NCI-H1092 treated with DMSO at 0.1 percent for 48 hours (cell line): ENCODE measurements at places on chromosomes 4 and X.

GRCh38 chr4:79621061-79621460 is 213.0 kb upstream of the GK2 start:
- DNase-seq = no peak

GRCh38 chr4:61462451-61463326 is 262.6 kb downstream of the ADGRL3 start:
- no peak for DNase-seq

- no peak for DNase-seq
Observed at GRCh38 chr4:122224348-122224747, 72.2 kb downstream of the BLTP1 start.

GRCh38 chrX:102669526-102669925 is 18.2 kb downstream of the GPRASP1 start:
- DNase-seq = no peak

GRCh38 chr4:7094916-7095315 is 27.1 kb upstream of the GRPEL1 start:
- DNase-seq = no peak

- DNase-seq = no peak
Observed at GRCh38 chr4:169410839-169411770, 140.3 kb upstream of the SH3RF1 start.

GRCh38 chrX:103780336-103781061 is 3.9 kb downstream of the PLP1 start:
- DNase-seq = no peak

DNA sequence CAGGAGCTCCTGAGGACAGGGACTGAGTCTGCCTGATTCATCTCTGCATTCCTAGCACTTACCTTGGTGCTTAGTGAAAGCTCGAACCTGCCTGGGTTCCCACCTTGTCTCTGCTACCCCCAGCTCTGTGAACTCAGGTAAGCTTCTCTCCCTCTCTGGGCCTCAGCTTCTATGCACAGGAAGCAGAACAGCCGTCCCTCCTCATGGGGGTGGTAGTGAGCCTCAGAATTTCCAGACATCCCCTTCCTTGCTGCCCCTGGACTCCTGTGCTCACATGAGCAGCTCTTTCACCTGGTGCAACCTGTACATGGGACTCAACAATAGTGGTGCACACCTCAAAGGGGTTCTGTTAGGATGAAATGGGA is 50.8 kb downstream of the HTRA3 start:
- DNase-seq = no peak

GRCh38 chrX:45709381-45709780 is 508.7 kb upstream of the DIPK2B start:
- no peak for DNase-seq

- no peak for DNase-seq
Observed at GRCh38 chrX:136154998-136155397, 7.7 kb downstream of the FHL1 start.

DNA sequence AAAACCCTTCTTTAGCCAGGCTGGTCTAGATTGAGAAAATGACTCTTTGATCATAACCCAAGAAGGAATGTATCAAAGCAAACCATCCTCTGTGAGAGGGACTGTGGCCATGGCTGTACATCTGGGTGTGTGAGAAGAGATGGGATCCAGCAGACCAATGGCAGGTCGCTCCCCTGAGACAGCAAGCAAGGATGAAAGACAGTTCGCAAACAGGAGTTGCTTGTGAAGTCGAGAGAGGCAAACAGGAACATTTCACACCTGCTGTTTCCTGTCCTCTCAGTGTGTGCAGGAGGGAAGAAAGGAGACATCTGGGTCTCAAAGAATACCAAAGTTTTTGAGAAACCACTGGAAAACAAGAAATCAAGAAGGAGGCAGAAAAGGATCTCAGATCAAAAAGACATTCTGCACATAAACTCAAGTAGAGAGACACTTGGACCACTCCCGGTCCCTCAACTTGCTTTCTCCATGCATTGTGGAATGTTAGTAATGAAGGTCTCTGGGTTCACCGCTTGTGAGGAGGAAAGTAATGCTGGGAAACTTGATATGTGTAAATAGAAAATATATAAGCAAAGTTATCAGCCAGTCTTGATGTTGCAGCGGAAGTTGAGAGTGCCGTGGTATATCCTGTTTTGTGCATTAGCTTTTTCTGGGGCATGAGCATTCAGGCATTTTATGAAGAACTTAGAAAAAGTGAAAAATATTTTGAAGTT is 327.5 kb downstream of the BMPR1B start:
- no peak for DNase-seq

DNA sequence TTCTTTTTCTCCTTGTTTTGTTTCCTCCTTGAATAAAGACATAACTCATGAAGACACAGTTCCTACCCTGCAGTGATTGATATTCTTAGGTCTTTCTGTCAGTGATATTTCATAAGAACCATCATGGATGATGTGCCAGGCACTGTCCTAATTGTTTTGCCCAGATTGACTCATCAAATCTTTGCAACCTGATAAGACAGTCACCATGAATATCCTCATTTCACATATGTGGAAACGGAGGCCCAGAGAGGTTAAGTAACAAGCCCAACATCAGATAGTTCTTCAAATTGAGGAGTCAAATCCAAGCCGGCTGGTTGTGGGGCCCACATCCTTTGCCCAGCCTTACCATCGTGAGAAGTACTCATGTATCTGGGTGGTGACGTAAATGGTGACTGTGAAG is 69.9 kb downstream of the SEL1L3 start:
- DNase-seq = no peak

DNA sequence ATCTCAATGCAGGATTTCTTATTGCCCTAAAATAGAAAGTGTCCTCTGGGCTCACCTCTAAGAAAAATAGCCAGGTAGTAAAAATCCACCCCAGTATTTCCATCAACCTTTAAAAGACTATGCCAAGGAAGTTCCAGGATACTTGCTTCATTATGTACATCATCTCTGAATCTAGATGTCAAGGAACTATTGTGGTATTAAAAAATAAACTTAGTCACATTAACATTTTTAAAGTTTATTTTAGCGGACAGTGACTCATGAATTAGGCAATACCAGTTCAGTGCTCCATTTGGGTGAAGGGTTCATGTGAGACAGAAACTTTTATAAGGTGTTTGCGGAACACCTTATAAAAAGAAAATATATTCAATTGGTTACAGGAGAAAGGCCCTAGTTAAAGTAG is 209.2 kb downstream of the ADAM29 start:
- no peak for DNase-seq

DNA sequence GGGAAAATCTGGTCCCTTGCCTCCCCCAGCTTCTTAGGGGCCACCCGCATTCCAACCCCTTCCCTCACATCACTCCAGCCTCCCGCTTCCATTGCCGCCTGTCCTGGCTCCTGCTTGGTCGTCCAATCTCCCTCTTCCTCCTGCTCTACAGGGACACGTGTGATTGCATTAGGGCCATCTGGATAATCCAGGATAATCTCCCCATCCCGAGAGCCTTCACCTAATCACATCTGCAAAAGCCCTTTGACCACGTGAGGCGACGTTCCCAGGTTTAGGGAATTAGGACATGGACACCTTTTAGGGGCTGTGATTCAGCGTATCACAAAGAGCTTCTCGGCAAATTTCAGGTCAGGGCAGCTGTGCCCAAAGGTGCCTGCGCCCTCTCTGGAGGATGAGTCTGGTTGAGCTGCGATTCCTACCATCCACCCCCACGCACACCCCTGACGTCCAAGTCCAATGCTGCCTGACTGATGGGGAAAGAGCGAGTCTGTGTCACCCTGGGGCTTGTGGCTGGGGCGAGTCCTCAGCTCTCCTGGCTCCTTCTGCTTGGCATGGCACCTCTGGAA is 104.6 kb downstream of the PSAPL1 start:
- DNase-seq = no peak

GRCh38 chr4:38008571-38009021 is 48.4 kb downstream of the PTTG2 start:
- peak; percentile 9 for DNase-seq

DNA sequence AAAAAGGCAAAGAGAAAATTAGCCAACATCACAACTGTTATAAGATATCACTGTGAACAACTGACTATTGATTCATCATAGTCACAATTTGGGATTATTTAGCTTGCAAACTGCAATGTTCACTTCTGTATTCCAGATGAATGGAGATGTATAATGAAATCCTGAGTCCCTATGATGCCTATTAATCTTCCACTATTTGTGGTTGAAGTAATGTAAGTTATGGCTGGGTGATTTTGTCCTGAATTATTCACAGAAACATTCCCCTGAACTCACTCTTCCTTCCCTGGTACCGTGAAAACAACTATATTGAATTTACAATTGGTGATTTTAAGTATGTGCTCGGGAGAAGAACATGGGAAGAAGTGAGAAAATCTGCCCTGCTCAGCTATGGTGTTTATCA is 50.8 kb upstream of the NPFFR2 start:
- DNase-seq = no peak

GRCh38 chr4:99165978-99166377 is 21.9 kb upstream of the ADH4 start:
- no peak for DNase-seq

DNA sequence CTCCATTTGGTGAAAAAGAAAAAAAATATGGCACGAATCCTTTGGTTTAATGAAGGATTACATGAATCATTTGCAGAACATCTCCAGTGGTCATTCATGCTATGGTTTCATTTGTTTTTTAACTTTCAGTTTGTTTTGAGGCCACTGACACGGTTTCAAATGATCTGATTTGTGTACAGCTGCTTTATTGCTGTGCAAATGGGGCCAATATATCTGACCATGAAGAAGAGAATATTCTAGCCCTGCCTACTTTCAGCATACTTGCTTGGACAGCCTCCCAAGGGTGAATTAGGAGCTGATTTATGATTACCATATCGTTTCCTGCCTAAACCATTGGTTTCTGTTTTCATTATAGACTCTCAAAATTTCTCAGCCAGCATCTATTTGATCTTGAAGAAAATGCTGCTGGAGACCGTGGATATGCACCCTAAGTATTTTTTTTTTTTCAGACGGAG is 30.7 kb downstream of the SPARCL1 start:
- no peak for DNase-seq

DNA sequence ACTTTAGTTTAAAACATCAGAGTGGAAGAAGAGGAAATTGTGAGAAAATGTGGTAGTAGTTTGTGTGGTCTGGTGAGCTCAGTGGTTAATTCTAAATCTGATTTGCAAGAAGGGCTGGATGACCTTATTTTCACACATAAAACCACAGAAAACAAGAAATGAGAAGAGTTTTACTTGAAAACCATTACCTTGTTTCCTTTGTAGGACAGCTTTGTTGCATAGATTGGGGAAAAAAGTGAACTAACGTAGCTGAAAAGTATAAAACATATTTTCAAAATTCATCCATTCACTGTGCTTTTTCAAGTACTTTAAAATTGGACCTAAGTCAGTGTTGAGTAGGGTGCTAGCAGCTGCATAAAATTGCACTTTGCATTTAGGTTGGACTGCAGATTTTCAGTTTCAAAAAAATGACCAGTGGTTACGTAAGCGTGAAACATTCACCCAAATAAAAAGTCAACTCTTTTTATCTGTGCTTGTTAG is 211.3 kb downstream of the ARHGAP10 start:
- DNase-seq = no peak

- no peak for DNase-seq
Observed at GRCh38 chr4:85901500-85901899, 426.6 kb downstream of the ARHGAP24 start.

DNA sequence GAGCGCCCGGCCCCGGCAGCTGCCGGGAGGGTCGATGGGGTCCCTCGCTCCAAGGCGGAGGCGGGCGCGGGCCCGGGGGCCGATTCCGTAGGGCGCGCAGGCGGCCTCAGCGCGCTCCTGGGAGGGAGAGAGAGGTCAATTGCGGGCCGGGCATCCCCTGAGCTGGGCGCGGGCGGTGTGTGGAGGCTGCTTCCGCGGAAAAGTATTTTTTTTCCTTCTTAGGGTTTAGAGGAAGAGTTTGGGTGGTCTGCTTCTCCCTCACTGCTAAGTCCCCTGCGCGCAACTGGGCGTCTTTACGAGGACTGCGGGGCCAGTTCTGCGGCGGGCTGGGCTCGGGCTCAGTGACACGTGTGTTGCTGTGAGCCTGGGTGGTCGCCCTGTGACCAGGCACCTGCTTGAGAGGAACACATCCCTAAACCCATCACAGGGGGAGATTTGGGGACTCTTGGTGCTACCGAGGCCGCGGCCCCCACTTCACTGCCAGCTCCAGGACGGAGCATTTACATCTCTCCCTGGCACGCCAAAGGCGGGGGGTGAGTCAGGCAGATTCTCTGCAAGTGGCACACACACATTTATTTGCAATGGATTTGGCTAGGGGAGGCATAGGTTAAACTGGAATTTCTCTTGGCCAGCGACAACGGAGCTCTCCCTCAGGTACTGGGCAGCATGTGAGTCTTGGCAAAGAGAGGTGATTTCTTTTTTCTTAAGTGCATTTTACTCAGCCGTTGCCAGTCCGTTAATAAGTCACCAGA is 151.2 kb upstream of the SLC4A4 start:
- peak; percentile 19 for DNase-seq

DNA sequence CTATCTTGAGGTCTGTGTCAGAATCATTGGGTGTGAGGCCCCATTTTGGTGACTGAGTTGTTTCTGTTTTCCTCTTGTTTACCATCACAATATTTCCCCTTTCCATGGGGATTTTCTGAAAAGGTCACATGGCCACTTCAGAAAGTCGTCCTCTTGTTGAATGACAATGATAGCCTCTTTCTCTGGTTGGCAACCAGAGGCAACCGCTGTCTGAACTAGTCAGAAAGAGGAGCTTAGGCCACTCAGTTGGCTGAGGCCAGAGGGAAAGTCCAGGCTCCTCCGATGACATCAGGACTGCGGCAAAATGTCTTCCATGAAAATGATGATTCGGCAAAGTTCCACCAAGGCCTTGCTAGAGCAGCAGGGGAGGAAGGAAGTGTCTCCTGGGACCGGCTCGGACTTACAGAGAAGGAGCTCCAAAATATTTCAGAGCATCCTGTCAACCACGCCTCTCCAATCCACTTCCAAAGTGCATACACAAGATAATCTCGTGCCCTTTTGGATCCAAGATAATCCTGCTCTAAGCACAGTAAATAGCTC is 19.1 kb upstream of the RBM47 start:
- DNase-seq = no peak

DNA sequence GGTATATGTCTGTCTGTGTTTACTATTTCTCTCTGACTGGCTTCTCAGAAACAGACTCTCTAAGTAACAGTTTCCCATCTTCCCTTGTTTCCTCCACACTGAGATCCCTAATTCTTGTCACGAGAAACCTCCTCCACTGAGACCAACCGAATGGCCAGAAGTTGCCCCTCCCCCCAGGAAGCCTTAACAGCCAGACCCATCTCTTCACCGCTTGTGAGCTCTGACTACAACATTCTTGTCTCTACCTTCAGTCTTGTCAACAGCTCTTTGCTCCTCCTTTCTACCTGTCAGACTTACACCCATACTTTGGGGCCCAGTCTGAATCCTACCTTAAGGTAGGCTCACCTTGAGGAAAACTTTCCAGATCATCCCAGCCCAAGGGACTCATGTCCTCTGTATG is 90.8 kb downstream of the NHSL2 start:
- no peak for DNase-seq
